ENCODE measurements at places on chromosomes 2 and 18. TPM values are rescaled to one million over a fixed set of nuclear protein-coding genes. Genes with fewer than 3 reads are reported as not detected.

GRCh38 chr2:20427931-20428526 lies 18.8 kb upstream of the RHOB start:
- no peak for DNase-seq

GRCh38 chr2:1990724-1991123 lies 246.4 kb upstream of the PXDN start:
- no peak for DNase-seq

- DNase-seq, result no peak
Observed at GRCh38 chr2:52974127-52974526, 793.5 kb upstream of the CHAC2 start.

Gene SLC11A1
- 0.14 TPM for polyA plus RNA-seq

Gene ANKRD53
- not detected for polyA plus RNA-seq

Gene CHMP3
- polyA plus RNA-seq, result 108 TPM

Gene CASP10
- polyA plus RNA-seq, result 2.6 TPM

Gene SFTPB
- polyA plus RNA-seq, result not detected

Gene TMEM247
- not detected for polyA plus RNA-seq

Gene SPP2
- not detected for polyA plus RNA-seq

DNA sequence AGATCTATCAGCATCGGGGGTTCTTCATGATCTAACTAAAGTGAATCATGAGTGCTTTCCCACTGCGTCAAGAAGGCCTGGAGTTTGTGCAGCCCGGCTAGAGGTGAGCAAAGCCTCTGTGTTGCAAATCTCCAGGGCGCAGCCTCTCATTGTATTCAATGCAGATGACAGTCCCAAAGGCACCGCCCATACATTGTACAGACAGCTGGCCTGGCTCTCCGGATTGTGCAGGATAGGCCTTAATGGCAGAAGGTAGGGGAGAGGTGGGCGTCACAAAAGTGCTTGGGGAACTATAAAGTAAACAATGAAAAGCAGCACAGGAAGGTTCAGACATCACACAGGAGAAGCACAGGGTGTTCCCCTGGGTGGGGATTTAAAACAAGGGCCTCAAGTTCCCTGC lies 907 bp upstream of the GYPC start:
- no peak for DNase-seq

DNA sequence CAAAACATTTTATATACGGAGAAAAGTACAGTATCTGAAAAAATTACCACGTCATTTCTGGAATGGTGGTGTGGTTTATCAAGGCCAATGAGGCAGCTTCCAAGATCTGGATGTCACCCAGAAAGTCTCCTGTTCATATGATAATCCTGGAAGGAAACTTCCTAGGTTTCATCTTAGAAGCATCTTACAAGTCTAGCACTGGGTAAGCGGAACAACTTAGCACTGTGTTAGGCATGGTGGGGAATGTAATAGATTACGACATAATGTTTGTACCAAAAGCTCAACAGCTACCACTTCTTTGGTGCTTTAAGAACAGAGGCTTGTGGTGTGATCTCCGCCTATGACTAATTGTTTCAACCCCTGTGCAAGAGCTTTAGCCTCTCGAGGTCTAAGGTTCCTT lies 63.1 kb upstream of the LYPD1 start:
- no peak for DNase-seq

GRCh38 chr2:25619185-25619584 lies 54.2 kb downstream of the DTNB start:
- DNase-seq, result no peak

Gene TNP1
- polyA plus RNA-seq, result not detected

Gene MARCHF4
- polyA plus RNA-seq, result 10.1 TPM

GRCh38 chr2:627340-627709 lies 49.9 kb downstream of the TMEM18 start:
- DNase-seq, result no peak

DNA sequence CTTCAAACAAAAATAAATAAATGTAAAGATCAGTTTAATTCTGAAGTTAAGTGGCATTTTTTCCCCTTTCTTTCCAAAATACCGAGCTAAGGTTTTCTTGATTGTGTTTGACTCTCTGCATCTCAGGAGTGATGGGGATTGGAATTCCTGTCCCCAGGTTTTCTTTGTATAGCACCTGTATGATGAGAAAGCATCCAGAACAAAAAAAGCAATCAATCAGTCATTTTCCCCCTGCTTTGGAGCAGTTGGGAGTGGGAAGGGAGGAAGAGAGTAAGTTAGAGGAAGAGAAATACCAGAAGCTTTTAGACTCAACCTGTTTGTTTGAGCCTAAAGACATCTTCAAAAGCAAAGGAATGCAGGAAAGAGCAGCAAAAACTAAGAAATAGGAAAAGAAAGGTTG lies 88.5 kb downstream of the RIF1 start:
- DNase-seq, result no peak

Gene MAP3K19
- not detected for polyA plus RNA-seq

- no peak for DNase-seq
Observed at GRCh38 chr18:36504928-36505327, 207.4 kb downstream of the FHOD3 start.

DNA sequence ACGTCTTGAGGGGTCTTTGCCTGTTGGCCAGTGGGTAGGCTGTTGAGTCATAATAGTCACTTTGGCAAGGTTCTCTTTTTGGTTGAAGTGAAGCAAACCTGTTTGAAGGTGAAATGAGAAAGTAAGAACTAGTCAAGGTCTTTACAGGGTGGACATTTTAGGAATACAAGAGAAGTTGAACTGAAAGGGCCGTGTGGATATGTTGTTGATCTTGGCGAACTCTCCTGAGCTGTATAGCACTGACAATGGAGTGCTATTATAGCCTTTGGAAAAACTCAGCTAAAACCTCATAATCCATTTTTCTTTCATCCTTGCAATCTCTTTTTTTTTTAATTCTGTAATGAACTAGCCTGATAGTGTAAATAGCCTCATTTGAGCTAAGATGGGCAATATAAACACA lies 248.1 kb downstream of the MEIS1 start:
- no peak for DNase-seq

DNA sequence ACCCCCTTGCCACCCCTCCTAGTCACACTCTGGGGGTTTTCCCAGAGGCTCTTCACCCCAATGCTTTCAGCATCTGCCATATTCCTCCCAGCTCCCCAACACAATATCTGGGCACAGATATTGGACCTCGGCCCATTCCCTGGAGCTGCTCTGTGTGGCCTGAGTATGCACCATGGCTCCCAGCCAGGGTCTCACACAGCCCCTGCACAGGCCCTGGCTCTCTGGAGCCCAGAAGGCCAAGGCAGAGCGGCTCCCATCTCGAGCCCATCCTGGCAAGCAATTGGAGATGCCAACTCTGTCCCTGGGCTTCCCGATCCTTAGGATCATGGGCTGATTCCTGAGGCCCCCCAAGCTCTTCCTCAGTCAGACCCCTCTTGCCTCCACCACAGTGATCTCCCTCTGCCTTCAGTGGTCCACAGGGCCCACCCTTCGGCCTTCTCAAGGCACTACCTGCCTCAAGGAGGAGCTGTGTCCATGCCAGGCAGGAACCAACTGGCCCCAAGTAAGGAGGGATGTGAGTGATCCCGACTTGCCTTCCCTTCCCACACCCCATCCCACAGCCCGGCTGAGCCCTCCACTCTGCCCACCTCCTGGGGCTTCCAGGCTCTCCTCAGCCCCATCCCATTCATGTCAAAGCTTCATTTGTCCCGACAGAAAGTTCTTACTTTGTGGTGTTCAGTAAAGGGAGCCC lies 62.7 kb downstream of the ADD2 start:
- no peak for DNase-seq

DNA sequence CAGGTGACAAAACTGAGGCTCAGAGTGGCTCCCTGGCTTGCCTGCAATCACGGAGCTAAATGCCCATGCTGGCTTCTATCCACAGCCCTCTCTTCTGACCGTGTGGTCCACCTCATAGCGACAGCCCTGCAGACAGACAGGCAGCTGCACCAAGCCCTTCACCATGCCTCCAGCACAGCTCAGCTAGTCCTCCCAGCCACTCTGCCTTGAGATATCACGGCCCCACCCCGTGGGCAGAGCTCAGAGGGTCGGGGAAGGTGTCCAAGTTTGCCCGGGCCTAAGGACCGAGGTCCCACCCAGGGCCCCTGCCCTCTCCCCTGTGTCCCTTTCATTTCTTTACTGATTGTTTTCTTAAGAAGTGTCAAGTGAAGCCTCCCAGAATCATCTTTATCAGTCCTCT lies 128.2 kb upstream of the GLI2 start:
- DNase-seq, result no peak

Gene SERPINB10
- not detected for polyA plus RNA-seq

GRCh38 chr2:96514521-96514920 lies 9.4 kb upstream of the NEURL3 start:
- DNase-seq, result no peak

- no peak for DNase-seq
Observed at GRCh38 chr2:238912228-238912915, 64.5 kb downstream of the TWIST2 start.

GRCh38 chr18:35345460-35345921 lies 1.3 kb upstream of the ZNF24 start:
- DNase-seq, result no peak

DNA sequence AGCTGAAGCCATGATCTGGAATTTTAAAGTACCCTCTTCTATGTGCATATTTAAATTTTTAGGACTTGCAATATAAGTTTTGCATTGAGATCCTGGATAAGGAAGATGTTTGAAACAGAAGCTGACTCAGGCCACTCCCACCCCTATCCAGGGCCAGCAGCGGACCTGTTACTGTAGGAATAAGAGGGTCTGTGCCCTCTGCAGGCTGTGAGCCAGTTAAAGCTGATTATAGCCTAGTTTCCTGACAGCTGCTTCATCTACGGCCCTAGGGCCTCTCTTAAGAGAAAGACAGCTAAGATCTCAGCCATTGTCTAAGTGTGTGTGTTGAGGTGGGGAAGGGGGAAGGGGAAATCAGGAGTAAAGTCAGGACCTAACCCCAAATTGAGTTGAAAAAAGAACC lies 234.0 kb downstream of the HAUS1 start:
- DNase-seq, result no peak

GRCh38 chr2:195434346-195434745 lies 222.7 kb upstream of the SLC39A10 start:
- no peak for DNase-seq

Gene CERKL
- 0.30 TPM for polyA plus RNA-seq

Measured in A549 (cell line).